Right renal pelvis (tissue), 4 donors: ENCODE measurements at places on chromosomes 3 and 15.

- no peak for DNase-seq
Measured at GRCh38 chr3:161770484-161771386, 274.1 kb downstream of the OTOL1 start.

GRCh38 chr3:134650431-134651346 lies at the start of gene KY:
Gene KY (minus strand): TSS chr3:134651022. CDS start chr3:134650960, 62 bp downstream.
- DNase-seq, result no peak

- no peak for DNase-seq
Measured at GRCh38 chr3:36743826-36744225, 20.5 kb downstream of the DCLK3 start.

DNA sequence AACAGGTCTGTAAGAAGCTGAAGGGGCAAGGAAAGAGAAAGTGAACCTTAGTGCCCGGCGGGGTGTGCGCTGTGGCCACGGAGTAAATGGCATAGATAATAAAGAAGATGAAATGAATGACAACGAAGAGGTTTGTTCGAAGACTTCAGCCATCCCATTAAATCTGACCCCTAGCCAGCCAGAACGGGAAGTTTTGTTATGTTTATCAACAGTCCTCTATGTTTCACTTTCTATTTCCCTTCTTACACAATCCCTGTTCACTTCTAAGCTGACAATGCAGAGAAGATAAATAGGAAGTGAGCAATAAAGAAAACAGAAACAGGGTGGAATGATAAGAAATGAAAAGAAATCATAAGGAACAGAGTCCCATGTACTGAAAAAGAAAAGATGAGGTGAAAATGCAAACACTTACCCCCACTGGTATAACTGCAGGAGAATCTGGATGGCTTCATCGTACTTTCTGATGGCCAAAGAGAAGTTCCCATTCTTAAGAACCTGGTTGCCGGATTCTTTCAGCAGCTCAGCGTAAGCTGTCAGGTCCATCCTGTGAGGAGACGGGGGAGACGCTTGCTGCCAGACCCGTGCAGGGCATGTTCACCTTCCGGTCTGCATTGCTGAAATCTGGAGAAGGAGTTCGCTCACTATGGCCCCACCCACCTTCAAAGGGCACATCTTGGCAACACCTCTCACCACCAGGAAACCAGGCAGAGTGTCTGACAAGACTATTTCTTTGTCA lies 36.8 kb downstream of the TRANK1 start:
- no peak for DNase-seq

GRCh38 chr15:90994059-90994416 lies 297 bp downstream of the PRC1 start:
- no peak for DNase-seq

- DNase-seq, result no peak
Measured at GRCh38 chr3:178754852-178755510, 218.7 kb downstream of the KCNMB2 start.

DNA sequence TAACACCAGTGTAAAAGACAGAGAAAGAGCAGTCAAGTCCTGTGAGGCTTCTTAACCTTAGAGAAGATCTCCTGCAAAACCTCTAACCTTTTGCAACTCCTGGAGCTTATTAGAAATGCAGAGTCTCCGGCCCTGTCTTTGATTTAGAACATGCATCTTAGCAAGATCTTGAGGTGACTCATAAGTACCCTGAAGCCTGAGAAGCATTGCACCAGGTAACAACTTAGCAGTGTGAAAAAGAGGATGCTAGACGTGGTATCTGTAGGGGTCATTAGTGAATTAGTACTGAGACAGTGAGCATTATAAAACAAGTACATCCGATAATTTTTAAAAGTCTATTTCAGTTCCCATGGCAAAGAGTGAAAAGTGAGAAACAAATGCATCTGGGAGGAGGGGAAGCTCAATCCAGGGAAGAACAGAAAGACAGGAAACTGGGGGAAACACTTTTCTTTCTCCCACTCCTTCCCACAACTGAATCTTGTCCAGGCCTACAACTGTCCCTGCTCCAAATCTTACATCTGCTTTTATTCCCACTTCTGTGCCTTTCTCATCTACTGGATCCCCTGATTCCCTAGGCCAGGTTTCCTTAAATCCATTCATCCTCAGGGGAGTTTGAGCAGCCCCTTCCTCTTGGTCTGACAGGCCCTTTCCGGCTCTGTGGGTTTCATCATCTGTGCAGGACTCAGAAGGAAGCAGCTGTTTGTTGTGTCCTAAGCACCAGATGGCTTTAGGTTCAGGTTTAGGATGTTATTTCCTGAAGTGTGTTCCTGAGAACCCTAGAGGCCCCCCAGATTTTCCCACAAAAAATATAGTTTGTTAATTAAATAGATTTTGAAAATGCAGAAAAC lies 128.1 kb upstream of the IL12A start:
- no peak for DNase-seq

GRCh38 chr15:89841962-89842361 lies 27.3 kb upstream of the ANPEP start:
- DNase-seq, result no peak

DNA sequence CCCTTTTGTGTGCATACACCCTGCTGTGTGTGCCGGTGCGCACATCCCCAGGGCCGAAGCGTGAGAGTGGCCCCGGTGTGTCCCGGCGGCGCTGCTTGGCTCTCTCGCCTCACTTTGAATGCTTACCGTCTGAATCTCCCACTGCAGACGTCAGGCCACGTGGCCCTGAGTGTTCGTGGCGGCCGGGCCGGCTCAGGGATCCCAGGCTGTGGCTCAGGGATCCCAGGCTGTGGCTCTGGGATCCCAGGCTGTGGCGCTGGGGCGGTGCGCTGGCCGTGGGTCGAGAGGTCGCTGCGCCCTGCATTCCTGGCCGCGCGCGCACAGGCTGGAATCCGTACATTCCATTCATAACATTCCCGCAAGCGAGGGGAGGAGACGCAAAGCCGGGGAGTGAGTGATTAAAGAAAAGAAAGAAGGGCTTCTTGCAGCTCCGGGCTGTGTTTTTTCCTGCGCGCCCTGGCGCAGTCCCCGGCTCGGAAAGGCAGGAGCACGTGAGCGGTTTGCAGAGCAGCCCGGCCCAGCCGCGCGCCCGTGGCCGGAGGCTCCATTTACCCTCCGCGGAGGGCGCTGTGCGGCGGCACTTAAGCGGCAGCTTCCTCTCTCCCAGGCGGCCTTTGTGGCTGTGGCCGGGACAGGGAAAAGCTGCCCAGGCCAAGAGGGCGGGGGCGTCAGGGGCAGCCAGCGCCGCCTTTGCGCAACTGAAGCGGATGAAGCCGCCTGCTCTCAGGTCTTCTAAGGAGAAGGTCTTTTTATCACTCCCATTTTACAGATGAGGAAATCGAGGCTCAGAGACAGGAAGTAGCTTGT lies 87.0 kb upstream of the ALDH1L1 start:
- DNase-seq, result peak; percentile 74

- no peak for DNase-seq
Measured at GRCh38 chr15:99562238-99562637, 3.5 kb upstream of the MEF2A start.

- DNase-seq, result no peak
Measured at GRCh38 chr15:68699881-68700454, 120.7 kb downstream of the ANP32A start.

GRCh38 chr3:153350420-153350819 lies 188.4 kb downstream of the RAP2B start:
- DNase-seq, result no peak

DNA sequence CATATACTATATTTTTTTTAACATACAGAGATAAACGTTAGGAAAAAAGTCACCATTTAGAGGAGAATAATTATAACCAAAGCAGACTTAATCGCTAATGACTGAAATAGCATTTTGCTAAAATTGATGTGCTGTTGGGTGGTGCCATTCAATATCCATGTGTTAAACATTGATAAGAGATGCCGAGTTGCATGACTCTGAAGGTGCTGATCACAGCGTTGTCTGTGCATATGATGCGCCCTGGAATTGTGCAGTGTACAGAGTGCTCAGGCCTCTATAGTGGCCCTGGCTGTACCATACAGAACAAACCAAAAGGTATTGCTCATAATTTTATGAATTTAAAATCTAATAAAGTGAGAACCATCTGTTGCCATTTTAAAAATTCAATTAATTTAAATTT lies 168.3 kb downstream of the MEIS2 start:
- no peak for DNase-seq

GRCh38 chr3:173733029-173733652 lies 335.6 kb downstream of the NLGN1 start:
- no peak for DNase-seq

- DNase-seq, result no peak
Measured at GRCh38 chr3:69271098-69271497, 114.8 kb downstream of the FRMD4B start.

- DNase-seq, result no peak
Measured at GRCh38 chr3:143067201-143067600, 52.4 kb upstream of the CHST2 start.
